Lung microvascular endothelial cell (primary cell): ENCODE measurements at places on chromosomes 5 and 9. TPM values are rescaled to one million over a fixed set of nuclear protein-coding genes. Genes with fewer than 3 reads are reported as not detected.
A peak's percentile ranks its signal among the peaks of the same experiment; 100 is the strongest.

DNA sequence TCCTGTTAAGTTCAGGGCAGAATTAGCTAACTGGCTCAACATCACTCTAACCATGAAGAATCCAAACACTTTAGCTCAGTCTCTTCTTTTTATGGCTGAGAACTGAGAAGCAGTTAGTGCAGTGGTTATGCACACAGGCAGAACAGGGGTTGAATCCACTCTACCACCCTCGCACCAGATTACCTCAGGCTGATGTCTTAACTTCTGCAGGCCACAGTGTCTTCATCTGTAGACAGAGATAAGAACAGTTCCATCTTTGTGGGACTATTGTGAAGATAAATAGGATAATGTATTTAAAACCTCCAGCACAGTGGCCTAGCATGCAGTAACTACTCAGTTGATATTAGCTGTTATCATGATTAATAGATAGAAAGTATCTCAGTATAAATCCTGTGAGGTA is 54.8 kb downstream of the FAM114A2 start:
- DNase-seq: no peak

DNA sequence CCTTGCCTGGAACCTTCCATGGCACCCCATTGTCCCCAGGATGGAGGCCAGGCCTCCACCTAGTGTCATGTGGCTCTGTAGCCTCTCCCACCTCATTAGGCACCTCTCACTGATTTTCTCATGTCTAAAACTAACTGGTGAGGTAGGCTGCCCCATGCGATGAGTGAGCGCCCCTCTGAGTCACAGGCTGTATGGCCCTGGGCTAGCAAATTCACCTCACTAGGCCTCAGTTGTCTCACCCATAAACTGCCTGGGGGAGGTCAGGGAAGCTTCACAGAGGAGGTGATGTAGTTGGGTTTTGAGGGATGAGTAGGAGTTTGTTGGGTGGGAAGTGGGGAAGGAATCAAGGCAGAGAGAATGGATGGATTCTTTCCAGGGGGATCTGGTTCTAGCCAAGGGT is 8.8 kb downstream of the RXRA start:
- DNase-seq: no peak

DNA sequence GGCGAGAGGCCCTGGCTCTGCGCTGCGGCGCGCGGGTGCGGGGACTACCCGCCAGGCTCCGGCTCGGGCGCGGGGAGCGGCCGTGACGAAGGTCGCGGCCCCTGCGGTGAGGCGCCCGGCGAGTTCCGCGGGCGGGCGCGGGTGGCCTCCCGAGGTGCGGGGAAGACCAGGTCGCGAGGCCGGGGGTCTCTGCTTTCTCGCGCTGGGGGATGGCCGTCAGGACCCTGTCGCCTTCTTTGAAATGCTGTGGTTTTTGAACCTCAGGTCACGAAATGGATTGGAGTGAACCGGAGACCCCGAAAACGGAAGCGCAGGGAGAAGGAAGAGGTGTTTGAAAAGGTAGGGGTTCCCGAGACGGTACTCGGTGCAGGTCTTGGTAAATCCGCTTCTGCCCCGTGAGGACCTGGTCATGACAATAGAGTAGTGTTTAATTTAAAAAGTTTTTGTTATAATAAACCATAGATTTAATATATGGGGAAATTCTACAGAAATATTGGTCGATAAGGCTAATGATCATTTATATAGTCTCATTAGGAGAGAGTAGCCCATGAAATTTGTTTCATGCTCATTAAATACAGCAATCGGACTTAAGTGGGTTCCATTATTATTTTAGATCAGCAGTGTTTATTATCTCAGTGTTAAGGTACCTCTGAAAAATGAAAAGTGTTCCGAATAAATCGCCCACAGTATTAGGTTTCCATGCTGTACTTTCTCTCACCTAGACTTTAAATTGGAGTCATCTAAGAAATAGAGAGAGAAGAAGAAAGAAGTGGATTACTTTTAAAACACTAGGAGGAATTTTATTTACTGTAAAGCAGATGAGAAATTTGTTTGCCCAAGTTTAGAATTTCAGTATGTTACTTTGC is 279.0 kb downstream of the AOPEP start:
- peak; percentile 48 for DNase-seq

DNA sequence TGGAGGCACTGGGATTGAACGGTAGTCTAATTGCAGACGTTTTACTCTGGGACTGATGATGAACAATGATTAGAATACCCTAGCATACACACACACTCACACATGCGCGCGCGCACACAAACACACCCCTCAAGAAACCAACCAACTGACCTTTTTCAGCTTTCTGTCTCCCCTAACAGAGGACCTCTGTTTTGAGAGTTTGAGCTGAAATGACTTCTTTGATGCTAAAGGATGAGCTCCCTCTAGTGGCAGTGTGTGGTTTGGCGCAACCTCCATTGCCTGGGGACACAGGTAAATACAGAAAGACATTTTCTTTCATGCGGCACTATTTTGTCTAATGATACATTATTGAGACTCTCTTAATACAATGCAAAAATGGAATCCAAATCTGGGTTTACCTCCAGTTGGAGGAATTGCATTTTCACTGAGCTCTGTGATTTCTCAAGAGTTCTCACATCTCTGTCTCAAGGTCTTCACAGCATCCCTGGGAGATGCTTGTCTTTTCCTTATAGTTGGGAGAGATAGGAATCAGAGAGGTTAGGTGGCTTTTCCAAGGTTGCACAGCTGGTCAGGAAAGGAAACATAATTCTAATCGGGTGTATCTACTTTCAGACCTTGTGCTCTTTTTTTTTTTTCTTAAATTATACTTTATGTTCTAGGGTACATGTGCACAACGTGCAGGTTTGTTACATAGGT is 187.5 kb downstream of the TMEM38B start:
- DNase-seq: peak; percentile 70

- no peak for DNase-seq
These were observed 301.0 kb downstream of the ARL15 start for GRCh38 chr5:54009357-54009756.

DNA sequence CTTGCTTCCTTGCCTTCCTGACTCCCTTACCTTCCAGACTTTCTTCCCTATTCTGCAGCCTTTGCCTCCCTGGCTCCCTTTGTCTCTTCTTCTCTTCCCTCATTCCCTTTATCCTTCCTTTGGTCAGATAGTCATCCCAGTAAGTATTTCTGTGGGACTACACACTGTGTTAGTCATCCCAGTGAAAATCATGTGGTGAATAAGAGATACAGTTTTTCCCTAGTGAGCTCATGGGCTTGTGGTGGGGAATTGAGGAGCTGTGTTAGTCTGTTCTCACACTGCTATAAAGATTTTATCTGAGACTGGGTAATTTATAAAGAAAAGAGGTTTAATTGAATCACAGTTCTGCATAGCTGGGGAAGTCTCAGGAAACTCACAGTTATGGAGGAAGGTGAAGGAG is 109.8 kb upstream of the EDIL3 start:
- peak; percentile 15 for DNase-seq

DNA sequence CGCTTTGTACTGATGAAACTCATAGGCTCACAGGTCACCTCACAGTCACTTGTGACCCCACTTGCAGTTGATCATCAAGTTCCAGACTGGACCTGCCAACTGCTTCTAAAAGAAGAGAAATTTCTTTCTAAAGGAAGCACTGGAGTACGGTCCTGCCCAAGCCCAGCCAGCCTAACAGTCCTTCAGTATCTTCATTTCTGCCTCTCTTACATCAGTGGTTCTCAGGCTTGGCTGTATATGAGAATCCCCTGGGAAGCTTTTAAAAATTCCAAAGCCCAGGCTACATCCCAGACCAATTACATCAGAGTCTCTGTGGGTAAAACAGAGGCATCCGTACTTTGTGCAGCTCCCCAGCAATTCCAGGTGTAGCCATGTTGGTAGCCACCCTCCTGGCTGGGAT is 282.1 kb downstream of the NFIB start:
- no peak for DNase-seq

DNA sequence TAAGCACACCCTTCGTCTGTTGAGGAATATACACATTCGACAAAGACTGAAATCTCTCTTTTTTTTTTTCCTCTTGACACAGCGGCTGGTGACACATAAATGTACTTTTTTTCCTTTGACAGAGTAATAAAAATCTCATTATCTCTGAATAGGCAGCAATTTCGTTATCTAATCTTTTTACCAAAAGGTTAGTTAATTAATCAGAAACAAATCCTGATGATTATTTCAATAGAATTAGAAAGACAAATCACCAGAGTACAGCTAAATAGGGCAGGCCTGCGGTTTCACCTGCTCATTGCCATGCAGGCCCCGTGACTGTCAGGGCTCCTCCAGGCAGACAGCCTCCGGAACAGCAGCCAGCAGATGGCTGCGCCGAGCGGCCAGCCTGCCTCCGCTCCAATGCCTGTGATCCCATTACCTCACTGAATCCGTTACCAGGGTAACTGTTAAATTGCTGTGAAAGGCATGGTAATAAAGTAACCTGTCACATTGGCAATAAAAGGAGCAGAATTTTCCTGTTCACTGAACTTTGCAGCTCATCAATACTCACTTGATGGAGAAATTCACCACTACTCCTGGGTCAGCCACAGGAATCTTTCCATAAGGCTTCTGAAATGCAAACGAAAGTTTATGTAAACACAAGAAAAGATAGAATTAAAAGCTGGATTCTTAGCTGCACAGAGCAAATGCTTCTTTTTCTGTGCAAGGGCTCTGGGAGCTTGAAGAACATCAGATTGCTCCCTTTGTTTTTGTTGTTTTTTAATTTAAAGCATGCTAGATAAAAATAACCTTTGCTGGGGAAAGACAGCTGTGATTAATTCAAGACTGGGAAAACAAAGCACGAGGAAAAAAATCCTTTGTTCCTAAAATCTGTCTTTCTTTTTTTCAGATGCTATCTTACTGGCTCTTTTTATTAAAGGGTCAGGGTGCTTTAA is 666.4 kb upstream of the ZNF608 start:
- DNase-seq: peak; percentile 96

- no peak for DNase-seq
These were observed 2.4 kb downstream of the SLC36A1 start for GRCh38 chr5:151449839-151450238.

- DNase-seq: no peak
These were observed 63.3 kb downstream of the GALNT10 start for GRCh38 chr5:154253807-154254206.

DNA sequence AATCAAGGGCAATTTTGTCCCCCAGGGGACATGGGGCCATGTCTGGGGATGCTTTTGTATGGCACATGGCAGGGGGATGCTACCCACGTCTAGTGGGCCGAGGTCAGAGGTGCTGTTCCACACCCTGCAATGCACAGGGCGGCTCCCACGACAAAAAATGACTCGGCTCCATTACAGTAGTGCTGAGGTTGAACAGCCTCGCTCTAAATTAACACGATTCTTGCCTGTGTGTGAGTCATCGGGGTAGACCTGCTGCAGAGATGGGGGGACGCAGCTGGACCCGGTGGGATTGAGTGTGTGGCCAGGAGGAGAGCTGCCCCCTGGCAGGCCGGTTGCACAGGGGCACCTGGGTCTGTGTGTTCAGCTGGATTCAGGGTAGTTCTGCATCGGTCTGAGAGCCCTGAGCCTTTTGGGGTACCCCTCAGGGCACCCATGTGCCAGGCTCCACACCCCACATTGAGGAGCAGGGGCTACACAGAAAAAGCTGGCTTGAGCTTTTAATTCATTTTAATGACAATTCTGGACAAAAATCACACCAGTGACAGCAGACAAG is 20.0 kb upstream of the COL5A1 start:
- DNase-seq: no peak

DNA sequence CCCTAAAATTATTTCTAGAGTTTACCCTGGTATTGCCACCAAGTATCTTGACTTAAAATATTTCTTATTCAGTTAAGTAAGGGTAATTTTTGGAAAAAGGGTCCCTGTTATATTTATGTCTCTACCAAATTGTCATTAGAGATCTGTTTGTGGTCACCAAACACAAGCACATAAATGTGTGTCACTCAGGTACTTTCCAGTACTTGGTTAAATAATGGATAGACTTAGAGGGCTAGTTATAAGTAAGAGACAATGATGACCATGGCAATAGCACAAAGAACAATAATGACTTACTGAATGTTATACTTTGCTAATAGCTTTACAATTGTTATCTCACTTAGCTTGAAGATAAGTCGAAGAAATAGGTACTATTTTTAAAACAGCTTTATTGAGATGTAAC is 9.0 kb downstream of the ADAMTS16 start:
- no peak for DNase-seq

GRCh38 chr9:16293610-16294009 is 576.9 kb downstream of the BNC2 start:
- DNase-seq: no peak

- DNase-seq: no peak
These were observed 158.9 kb downstream of the PCSK5 start for GRCh38 chr9:76049341-76049740.

- DNase-seq: no peak
These were observed 57.9 kb downstream of the DOCK8 start for GRCh38 chr9:272251-273213.

DNA sequence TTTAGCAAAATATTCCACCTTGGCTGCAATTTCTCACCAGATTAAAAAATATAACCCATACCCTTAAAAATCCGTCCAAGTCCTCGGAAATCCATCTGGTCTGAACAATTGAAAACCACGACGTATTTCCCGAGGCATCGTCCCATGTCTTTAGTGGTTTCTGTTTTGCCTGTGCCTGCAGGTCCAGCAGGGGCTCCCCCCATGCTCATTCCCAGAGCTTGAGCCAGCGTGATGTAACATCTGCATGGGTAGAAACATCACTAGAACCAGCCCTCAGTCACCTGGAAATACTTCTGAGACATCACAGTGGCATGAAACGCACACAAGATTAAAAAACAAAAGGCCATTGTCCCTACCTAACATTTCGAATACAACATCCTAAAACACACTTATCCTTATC is 114.0 kb downstream of the DNAH5 start:
- no peak for DNase-seq

MAMDC2 gene
- 0.79 and 2.6 TPM in 2 replicates for total RNA-seq

SYNPO gene
- total RNA-seq: 7.4 and 10.7 TPM in 2 replicates

CSNK1A1 gene
- 290 and 294 TPM in 2 replicates for total RNA-seq

FAXDC2 gene
- 5.9 and 15.3 TPM in 2 replicates for total RNA-seq
